ENCODE measurements at places on chromosomes 2 and 18. TPM values are rescaled to one million over a fixed set of nuclear protein-coding genes. Genes with fewer than 3 reads are reported as not detected.

Gene ASTL
- not detected for total RNA-seq

Gene SH3BP4
- 34.9 TPM for total RNA-seq

Gene MAL
- 0.76 TPM for total RNA-seq

Gene FBXO15
- 0.39 TPM for total RNA-seq

Gene ZNF385B
- total RNA-seq, result 2.6 TPM

Gene KCNIP3
- total RNA-seq, result 26.0 TPM

Gene CHMP1B
- total RNA-seq, result 76.2 TPM

Gene WNT6
- 1.1 TPM for total RNA-seq

Gene CIB4
- not detected for total RNA-seq

All from placental epithelial cell (primary cell).